ENCODE measurements at places on chromosomes 1 and 21. TPM values are rescaled to one million over a fixed set of nuclear protein-coding genes. Genes with fewer than 3 reads are reported as not detected.

The FOXJ3 gene
- 58.5 TPM for total RNA-seq

The PROK1 gene
- total RNA-seq = 75.3 TPM

The TMEM54 gene
- 239 TPM for total RNA-seq

DNA sequence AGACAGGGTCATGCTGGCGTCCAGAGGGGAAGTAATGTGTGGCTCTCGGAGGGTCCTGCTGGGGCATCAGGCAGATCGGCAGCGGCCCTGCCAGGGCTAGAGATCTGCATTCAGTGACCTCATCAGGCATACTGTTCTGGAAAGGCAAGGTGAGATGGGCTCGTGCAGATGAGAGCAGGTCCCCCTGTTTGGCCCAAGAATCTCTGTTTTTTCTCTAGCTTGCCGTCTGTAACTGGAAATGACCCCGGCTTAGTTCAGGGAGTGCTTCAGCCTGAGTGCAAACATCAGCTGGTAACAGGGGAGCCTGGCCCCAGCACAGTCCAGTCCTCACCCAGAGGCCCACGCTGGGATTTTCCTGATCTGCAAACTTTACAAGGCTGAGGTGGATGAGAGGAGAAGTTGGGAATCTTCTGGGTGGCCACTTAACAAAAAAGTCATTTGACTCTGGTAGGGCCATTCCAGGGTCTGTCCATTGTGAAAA lies 2.1 kb downstream of the FAM163A start:
- peaks cover 16% of the 10 kb centered on the region for H3K4me1 ChIP-seq
- peaks cover 22% of the 10 kb centered on the region for H3K27me3 ChIP-seq
- H3K36me3 ChIP-seq = no peaks in the 10 kb centered on the region
- no peak overlapping the region for H3K4me3 ChIP-seq

Measured in prostate gland (tissue), 2 donors.